Hematopoietic multipotent progenitor cell treated with erythropoietin and hydrocortisone succinate and interleukin-3 and kit ligand, for 8 days (in vitro differentiated cells): ENCODE measurements at places on chromosomes 1 and 21.

GRCh38 chr1:111720977-111721786, 18.0 kb downstream of the INKA2 start:
- no peak for DNase-seq

DNA sequence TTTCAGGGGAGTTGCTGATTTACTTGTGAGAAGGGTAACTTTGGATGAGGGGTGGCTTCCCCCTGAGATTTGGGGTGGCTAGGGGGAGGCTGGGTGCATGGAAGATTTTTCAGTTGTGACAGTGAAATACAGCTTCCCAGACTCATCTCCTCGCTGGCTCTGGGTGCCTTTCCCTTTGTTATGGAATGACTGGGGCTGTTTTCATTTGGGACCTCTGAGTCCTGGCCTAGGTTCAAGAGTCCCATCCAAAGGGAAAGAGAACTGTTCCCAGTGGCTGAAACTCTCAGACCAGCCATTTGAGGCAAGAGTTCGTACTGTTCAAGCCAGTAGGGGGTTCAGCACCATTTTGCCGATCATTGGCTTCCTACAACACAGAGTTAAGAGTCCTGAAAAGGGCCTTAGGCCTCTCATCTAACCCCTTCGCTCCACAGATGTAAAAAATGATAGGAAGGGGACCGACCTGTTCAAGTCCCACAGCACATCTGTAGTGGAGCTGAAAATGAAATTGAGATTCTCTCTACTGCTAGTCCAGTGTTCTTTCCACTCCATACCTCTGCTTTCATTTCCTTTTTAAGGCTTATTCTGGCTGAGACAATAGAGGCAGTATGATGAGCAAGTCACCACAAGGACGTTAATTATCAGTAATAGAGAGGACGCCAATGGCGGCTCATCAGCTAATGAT, 958 bp downstream of the DDR2 start:
- DNase-seq, result no peak

DNA sequence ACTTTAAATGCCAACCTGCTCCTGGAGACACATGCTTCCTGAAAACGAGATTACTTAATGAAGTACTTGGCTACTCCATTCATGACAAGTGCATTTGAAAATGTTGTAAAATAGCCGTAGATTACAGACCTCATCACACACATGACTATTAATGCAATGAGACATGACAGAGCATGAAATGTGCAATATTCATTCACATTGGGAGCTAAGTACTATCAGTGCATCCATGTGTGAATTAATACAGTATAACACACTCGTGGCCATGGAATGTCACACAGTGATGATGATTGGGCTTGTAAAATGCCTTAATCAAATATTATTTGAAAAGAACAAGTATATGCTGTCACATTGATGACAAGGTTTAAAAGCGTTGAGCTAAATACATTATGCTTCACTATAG, 407.0 kb downstream of the AMY1C start:
- DNase-seq, result no peak

DNA sequence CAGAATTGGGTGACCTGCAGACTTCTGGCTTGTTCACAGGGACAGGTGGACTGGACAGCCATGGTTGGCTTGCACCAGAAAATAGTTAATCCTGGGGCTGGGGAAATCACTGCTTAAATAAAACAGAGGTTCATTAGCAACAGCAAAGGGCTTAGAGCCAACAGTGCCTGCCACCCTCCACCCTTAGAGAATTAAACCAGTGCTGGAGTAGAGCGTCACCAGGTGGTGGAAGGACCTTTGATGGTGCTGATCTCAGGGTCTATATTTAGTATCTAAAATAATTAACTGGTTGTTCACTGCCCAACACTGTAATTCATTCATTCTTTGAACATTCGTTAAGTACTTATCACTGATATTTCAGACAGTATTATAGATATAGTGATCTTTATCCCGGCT, 34.7 kb upstream of the PDE9A start:
- no peak for DNase-seq

DNA sequence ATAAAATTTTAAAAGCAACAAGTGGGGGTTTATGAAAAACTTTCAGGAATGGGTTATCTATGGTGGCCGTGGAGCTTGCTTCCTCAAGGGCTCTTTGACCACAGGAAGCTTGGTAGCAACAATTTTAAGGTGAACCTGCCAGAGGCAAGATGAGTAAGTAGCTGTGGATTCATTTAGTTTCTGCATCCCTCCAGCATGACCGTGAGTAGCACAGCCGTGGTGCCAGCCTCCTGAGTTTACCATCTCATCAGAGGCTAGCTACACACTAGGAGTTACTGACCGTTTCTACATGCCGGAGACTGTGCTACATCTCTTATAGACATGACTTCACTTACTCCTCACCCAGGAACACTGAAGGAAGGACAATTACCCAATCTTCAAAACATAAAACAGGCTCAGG, 30.1 kb upstream of the PLEKHG5 start:
- DNase-seq, result no peak

- DNase-seq, result no peak
Measured at GRCh38 chr1:31881688-31882000, 56.5 kb downstream of the PTP4A2 start.

- no peak for DNase-seq
Measured at GRCh38 chr21:40658311-40658710, 188.6 kb downstream of the DSCAM start.

DNA sequence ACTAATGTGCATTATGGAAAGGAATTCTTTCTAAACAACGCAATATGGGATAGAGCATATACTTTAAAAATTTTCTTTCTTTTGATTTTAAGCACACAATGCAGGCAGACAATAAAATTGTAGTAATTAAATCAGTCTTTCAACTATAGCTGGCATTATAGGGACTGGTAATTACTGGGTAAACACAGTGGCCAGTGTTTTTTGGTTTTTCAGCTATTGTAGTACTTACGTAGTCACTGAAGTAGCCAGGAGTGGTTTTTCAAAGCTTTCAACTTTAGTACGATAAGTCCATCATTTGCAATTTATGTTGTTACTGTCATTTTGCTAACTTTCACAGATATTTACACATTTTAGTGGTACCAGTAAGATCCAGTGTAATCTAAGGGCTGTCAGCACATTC, 50.6 kb downstream of the RAB3GAP2 start:
- no peak for DNase-seq

- DNase-seq, result no peak
Measured at GRCh38 chr1:240109920-240110636, 18.4 kb downstream of the FMN2 start.

GRCh38 chr1:41741244-41741643, 177.5 kb downstream of the HIVEP3 start:
- DNase-seq, result no peak

DNA sequence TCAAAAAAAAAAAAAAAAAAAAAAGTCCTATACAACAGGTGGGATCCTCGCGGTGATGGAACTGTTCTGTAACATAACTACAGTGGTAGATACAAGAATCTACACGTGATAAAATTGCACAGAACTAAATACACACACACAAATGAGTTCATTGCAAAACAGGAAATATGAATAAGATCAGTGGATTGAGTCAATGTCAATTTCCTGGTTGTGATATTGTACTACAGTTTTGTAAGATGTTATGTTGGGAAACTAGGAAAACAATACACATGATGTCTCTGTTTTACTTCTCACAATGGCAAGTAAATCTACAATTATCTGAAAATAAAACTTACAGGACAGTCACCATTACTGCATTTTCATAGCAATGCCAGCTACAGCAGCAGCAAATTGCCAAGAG, 59.8 kb downstream of the ITGB3BP start:
- no peak for DNase-seq

DNA sequence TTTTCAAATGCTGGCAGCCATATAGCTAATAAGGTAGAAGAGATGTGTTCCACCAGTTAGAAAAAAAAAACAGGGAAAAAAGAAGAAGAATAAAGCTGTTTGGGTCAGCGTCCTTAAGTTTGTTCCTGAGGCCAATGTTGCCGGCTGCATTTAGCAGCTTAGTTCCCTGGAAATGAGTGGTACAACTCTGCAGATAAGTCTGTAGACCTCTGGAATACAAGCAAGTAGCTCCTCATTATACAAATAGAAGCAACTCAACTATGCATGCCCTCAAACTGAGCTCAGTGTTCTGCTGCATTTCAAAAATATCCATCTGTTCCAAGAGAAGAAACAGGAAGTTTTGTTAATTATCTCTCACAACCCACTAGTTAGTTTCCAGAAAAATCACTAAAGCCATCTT, 181.2 kb upstream of the PKN2 start:
- DNase-seq, result no peak

DNA sequence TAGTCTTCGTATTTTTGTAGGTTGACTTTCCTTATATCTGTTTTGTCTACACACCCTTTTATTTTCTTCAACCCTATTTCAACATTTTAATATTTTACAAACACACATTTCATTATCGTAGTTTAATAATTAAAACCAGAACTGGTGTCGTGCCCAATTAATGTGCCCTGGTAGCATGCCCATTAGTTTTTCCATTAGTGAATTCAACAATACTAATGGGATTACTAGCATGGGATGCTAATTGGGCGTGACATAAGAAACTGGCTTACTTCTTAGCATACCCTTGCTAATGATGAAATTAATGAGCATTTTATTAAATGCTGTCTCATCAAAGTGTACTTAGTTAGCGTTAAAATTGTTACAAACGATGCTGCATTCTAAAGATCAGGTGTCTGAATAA, 332.7 kb downstream of the USH2A start:
- no peak for DNase-seq
